ENCODE measurements at places on chromosomes 7 and 10.

DNA sequence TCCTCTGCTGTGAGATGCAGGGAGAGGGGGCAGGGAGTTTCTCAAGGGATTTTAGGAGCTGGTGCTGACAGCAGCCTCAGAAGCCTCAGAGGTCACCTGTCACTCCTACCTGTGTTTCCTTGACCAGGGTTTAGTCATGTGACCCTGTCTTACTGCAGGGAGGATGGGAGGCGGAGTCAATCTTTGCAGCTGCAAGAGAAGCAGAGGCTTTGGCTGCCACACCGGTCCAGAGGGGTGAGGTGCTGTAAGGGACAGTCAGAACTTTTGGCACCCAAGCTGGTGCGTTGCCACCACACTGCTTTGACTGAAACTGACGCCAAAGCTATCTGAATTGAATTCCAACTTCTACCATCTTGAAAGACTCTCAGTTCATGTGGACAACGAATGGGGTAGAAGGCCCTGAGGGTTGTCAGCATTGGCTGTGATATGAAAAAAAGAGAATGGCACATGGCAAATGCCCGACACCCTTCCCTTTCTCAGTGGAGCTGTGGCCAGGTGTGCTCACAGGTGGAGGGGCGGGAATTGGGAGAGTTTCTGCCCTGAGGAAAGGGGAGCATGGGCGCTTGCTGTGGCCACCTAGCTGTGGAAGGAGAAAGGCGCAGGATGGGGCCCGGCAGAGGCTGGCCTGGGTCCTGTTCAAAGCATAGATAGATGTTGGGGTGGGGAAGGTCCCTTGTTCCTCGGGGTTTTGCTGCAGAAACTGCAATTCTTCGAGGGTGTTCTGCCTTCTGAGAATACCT, 69.3 kb downstream of the ARHGAP22 start:
- DNase-seq: no peak

DNA sequence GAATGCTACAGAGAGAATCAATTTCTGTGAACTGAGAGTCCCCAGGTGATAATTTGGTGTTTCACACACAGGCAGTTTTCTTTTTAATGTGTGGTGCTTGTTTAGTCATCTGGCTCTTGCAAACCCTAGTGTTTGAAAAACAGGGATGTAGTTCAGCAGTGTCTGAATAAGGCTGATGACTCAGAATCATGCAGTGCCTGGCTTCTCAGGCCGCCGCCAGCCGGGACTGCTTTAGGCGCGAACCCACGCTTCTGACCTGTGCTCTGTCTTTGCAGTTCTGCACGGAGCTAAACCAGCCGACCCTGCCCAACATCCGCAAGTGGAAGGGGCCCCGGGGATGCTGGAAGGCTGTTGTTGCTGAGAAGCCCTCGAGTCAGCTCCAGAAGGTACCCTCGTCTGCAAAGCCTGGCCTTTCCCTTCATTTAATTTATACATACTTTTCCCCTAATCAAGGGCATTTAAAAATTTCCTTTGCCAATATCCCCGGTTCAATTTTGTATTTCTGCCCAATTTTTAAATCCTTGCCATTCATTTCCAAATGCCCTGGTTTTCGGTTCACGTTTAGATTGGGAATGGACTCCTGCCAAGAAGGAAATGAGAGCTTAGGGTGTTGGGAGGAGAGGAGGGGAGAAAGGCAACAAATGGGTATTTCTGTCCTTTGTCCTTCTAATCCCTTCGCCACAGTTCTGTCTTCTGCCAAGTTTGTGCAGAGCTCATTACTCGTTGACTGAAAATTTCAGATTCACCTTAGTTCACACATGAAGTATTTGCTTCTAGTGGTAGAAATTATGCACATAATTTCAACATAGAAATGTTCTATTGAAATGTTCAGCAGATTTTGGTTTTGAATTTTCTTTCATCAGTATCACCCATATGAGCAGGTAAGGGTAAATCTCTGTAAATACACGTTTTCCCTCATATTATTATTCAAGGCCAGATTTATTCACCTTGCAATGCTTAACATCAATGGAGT, 108.5 kb upstream of the ANLN start:
- no peak for DNase-seq

DNA sequence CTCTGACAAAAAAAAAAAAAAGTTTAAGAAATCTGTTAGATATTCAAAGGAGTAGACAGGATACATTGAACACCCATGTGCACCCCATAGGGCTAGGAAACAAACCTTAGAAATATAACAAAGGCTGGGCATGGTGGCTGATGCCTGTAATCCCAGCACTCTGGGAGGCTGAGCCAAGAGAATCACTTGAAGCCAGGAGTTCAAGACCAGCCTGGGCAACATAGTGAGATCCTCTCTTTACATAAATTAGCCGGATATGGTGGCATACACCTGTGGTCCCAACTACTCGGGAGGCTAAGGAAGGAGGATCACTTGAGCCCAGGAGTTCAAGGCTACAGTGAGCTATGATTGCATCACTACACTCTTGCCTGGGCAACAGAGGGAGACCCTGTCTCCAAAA, 15.3 kb downstream of the CLIP2 start:
- no peak for DNase-seq

GRCh38 chr7:128783143-128783861, 7.7 kb upstream of the OPN1SW start:
- DNase-seq: peak; percentile 57

DNA sequence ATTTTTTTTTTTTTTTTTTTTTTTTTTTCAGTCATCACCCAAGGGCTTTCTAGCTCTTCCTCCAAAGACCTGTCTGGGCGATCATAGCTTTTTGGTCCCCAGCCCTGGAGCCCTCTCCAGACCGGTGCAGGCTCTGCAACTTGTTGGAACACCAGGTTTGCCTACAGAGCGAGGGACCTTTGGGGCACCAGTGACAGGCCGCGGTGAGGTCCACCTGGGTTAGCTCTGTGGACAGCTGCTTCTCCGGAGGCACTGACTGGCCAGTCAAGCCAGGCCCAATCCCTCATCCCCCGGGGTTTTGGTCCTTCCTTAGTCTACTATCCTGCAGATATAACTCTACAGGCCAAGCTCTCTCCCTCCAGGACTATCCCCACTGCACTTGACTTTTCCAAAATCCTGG, 86.8 kb upstream of the SMNDC1 start:
- DNase-seq: no peak

DNA sequence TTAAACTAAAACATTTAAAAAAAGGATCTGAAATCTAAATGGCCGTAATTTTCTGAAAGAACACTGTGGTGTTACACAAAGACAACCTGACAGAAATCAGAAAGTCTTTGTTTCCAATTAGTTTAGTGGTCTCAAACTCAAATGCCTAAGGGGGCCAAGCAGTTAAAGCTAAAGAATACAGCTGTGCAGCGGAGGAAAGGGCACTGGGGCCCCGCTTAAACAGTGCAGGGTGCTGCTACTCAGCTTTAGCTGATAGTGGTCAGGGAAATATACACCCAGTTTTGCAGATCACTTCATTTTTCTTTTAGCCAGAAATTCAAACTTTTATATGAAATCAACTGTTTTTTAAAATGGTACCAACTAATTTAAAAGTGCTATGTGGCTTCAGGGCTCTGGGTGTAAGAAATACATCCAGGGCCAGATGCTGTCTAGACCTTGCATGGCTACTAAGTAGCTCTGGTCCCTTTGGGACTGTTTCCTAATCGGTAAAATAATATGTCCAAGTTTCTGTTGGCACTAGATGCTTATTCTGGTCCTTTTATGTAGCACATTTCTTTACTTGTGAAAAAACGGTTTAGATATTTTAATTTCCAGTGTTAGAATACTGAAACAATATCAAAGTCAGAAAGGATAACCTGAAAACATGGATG, 161.8 kb upstream of the LAMB4 start:
- DNase-seq: no peak

GRCh38 chr7:150325110-150325611, 1.8 kb upstream of the ACTR3C start:
- no peak for DNase-seq

DNA sequence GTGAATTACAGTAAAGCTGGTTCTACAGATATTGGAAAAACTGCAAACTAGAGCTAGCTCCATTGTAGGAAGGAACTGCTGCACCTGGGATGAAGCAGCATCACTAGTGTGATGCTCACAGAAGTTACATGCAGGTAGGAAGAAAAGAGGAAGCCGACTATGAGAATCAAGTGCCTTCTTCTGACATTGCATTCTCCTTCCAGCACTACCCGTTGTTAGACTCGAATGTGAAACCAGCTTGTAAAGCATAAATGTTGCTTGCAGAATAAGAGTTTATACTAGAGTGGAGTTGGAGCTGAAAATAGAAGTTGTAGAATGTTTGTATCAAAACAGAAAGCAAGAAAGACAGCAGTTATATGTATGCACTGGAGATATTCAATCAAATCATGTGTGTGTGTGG, 49.9 kb downstream of the TRIM24 start:
- no peak for DNase-seq

DNA sequence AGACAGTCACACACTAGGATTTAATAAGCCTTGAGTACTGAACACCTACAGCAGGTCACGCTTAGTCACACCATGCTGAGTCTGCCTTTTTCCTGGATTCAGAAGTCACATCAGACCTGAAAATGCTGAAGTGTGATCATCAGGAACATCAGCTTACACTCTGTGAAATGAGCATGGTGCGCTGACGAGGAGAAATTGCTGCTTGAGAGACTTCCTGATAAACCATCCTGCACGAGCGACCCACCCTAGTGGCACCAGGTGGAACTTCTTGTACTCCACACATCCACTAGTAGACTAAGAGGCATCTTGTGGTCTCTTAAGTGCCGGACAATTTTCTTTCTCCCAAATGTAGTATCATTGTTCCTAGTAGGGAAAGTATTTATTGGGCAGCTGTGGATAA, 51.8 kb upstream of the MRLN start:
- peak; percentile 5 for DNase-seq

- DNase-seq: no peak
These were observed 42.1 kb downstream of the FAM53B start for GRCh38 chr10:124701881-124702656.

DNA sequence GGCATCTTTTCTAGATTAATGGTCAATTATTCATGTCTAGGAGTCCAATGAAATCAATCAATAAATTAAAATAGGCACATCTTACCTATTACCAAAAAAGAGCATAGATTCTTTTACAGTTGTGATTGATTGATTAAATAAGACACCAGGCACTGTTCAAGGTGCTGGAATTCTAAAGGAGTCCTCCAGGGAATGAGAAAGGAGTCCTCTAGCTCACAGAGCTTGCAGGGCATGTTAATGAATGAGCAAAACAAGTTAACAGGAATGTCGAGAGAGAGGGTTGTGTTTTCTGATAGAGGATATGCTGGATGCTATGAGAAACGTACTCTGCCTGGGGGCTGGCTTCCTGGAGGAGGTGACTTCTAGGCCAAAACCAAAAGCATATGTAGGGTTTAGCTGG, 191.4 kb downstream of the BMPER start:
- no peak for DNase-seq

GRCh38 chr10:11145495-11145855, 127.8 kb downstream of the CELF2 start:
- no peak for DNase-seq

GRCh38 chr7:34497153-34497777, 160.8 kb upstream of the NPSR1 start:
- DNase-seq: peak; percentile 6

- DNase-seq: no peak
These were observed 16.5 kb downstream of the ATE1 start for GRCh38 chr10:121911421-121911697.

DNA sequence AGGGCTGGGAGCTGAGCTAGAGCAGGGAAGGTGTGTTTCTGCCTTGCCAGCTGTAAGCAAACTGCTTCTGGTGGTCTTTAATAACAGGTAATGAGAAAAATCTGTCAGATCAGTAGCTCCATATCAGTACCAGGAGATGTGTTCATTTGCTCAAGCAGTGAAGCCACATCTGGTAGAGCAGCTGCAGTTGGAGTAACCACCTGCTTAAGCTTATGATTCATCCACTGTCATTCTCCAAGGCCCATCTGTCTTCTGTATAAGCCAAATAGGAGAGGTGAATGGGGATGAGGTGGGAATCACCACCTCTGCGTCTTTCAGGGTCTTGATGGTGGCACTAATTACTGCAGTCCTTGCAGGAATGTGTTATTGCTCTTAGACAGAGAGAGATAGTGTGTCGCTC, 18.4 kb upstream of the COBL start:
- no peak for DNase-seq

- no peak for DNase-seq
These were observed 178.4 kb downstream of the EXOC4 start for GRCh38 chr7:133431134-133431724.

- no peak for DNase-seq
These were observed 26.4 kb upstream of the PPP3CB start for GRCh38 chr10:73522263-73522662.

GRCh38 chr10:6194311-6194710, 8.4 kb upstream of the PFKFB3 start:
- DNase-seq: no peak

DNA sequence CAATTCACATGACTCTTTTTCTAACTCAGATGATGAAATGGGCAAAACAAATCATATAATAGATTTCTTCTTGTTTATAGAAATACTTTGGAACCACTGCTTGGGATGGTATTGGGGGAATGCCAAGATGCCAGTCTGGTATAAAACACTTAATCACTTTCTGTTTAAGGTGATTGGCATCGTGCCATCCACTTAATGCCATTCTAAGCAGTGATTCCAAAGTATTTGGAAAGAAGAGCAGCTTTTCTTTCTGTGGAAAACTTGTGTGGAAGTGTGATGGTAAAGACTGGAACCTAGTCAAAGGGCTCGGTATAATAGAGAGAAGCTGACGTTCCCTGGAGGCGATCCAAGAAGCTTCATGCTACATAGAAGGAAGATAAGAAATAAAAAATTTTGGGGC, 120.6 kb downstream of the TMEM26 start:
- no peak for DNase-seq

GRCh38 chr10:35307297-35307696, 29.0 kb upstream of the CCNY start:
- no peak for DNase-seq

DNA sequence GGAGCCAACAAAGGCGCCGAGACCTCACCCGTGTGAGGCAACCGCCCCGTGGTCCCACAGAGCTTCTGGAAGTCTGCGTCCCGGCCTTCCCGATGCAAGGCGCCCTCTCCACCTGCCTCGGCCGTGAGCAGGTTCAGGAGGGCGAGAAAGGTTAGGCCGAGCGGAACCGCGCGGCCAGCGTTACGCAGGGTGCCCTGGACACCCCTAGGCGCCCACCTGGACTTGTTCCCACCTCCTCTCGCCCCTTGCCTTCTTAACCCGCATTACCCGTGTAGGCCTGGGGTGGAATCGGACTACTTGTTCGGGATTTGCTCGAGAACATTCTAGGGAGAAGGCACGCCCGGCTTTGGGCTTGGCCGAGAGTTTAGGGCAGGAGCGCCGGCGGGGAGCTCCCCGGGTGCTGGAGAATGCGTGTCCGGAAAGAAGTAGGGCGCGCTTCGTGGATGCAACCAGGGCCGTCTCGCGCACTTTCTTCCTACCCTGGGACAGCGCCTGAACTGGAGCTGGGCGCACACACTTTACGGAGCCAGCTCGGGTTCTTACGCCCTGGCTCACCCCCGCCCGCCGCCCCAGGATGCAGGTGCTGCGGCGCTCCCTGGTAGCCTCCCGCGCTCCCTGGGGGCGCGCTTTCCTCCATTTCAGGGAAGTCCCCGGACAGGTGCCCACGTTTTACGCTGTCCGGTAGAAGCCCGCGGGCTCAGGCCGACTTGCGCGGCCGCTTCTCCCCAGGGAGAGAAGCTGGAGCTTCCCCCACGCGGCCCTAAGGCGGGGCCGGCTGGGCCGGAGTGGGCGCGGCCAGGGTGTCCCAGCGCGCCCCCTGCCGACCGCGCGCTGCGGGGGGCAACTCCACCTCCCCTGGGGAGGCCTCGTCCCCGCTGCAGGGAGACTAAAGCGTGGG, 74.5 kb downstream of the INSIG1 start:
- no peak for DNase-seq

- DNase-seq: no peak
These were observed 5.9 kb downstream of the BORCS7 start for GRCh38 chr10:102859911-102860310.

Data from neural crest cell (in vitro differentiated cells).